Endothelial cell of umbilical vein (primary cell): ENCODE measurements at places on chromosomes 4 and X.

GRCh38 chr4:156999175-156999517 lies 27.5 kb upstream of the PDGFC start:
- DNase-seq, result peak; percentile 98

GRCh38 chrX:38363046-38363445 lies 10.6 kb downstream of the OTC start:
- no peak for DNase-seq

DNA sequence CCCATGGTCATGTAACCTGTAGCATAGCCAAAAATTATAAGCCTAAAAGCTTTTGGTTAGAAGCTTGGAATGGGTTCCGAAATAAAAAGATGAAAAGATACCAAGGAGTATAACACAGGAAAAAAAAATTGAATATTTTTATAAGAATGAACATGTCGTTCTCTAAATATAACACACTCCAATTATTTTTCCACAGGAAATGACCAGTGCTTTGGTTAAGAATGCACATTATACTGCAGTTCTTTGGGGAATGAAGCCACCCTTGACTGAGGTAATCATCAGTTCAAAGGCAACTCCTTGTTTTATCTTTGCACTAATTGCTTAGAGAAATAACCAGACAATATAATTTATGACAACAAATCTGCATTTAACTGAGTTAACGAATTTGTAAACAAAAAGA lies 6.6 kb upstream of the GASK1B start:
- peak; percentile 59 for DNase-seq

GRCh38 chr4:185817403-185817818 lies 5.4 kb upstream of the SORBS2 start:
- DNase-seq, result no peak

- DNase-seq, result no peak
Measured at GRCh38 chr4:182343453-182343852, 100.3 kb downstream of the TENM3 start.

DNA sequence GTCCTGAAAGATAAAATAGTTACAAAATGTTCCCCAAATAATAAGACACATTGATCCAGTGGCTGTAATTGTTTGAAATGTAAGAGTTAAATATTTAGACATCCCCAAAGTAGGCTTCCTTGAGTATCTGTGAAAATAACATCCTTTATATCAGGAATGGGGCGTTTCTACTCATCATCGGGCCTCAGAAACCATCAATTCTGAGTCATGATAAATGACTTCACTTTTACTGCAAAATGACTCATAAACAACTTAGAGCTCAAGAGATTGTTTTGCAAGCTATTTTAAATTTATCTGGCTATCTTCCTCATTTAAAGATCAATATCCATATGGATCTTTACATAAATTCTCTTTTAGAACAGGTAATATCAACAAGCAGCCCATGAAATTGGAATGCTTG lies 369.4 kb upstream of the CNKSR2 start:
- no peak for DNase-seq

- DNase-seq, result no peak
Measured at GRCh38 chr4:42470023-42470422, 72.7 kb downstream of the SHISA3 start.

- peak; percentile 52 for DNase-seq
Measured at GRCh38 chrX:113741744-113742143, 842.1 kb upstream of the HTR2C start.
